ENCODE measurements at places on chromosomes 13 and 19. TPM values are rescaled to one million over a fixed set of nuclear protein-coding genes. Genes with fewer than 3 reads are reported as not detected.

Gene TPTE2
- total RNA-seq = 0.19 TPM

Gene CCDC9
- total RNA-seq = 27.3 TPM

Gene ZNF222
- total RNA-seq = 3.2 TPM

Gene ACP7
- total RNA-seq = not detected

Gene CGB7
- total RNA-seq = not detected

Gene PRTN3
- 0.32 TPM for total RNA-seq

Gene OR7E24
- not detected for total RNA-seq

Gene SAMD1
- 32.3 TPM for total RNA-seq

Gene DZIP1
- total RNA-seq = 7.8 TPM

Gene DIAPH3
- total RNA-seq = 0.26 TPM

Gene TNFSF9
- 1.8 TPM for total RNA-seq

Gene FGF9
- 0.80 TPM for total RNA-seq

Gene ZNF878
- not detected for total RNA-seq

Gene SLC5A5
- 0.22 TPM for total RNA-seq

Gene LILRA1
- total RNA-seq = 3.7 TPM

Gene PCDH20
- 0.10 TPM for total RNA-seq

Gene EXOC3L2
- total RNA-seq = 4.8 TPM

Gene CCL25
- not detected for total RNA-seq

Gene CEACAM3
- 1.6 TPM for total RNA-seq

Gene MYPOP
- total RNA-seq = 10.2 TPM

Gene RASGRP4
- total RNA-seq = 8.4 TPM

Gene MEF2B
- 2.0 TPM for total RNA-seq

Gene HSPB6
- 506 TPM for total RNA-seq

Gene C19orf85
- not detected for total RNA-seq

Gene NEK3
- 11.4 TPM for total RNA-seq

Gene ZNF536
- not detected for total RNA-seq

Gene EVI5L
- total RNA-seq = 15.4 TPM

Gene GPC6
- total RNA-seq = 23.1 TPM

Gene RUBCNL
- 6.7 TPM for total RNA-seq

Gene ZNF701
- 11.2 TPM for total RNA-seq

Gene CYSLTR2
- 0.64 TPM for total RNA-seq

Gene MATK
- 3.3 TPM for total RNA-seq

Gene LYPD3
- 3.0 TPM for total RNA-seq
